ENCODE measurements at places on chromosomes 7 and 10.

GRCh38 chr7:94382132-94382531 lies 12.6 kb upstream of the COL1A2 start:
- no peak for DNase-seq

- DNase-seq: no peak
These were observed 44.4 kb downstream of the JAKMIP3 start for GRCh38 chr10:132110111-132110521.

DNA sequence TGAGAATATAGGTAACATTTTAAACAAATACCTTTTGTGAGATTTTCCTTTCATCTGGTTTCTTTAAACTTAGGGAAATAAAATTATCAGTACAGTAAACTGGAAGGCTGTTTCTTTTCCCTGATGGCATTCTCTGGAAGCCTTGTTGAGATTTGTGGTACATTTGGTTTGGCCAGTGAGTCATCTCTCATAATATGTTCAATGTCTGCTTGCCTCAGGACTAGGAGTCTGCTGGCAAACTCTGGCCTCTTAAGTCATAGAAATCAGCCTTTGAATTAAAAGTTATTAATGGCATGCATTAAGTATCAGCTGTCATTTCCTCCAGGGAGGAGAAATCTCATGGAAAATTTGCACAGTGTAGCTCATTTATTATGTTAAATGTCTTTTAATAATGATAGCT lies 316.6 kb upstream of the KIAA1217 start:
- no peak for DNase-seq

DNA sequence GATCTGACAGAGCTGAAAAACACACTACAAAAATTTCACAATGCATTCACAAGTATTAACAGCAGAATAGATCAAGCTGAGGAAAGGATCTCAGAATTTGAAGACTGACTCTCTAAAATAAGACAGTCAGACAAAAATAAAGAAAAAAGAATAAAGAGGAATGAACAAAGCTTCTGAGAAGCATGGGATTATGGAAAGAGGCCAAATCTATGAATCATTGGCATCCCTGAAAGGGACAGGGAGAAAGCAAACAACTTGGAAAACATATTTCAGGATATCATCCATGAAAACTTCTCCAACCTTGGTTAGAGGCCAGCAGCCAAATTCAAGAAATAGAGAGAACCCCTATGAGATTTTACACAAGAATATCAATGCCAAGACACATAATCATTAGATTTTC lies 804.8 kb upstream of the IGFBP3 start:
- no peak for DNase-seq

DNA sequence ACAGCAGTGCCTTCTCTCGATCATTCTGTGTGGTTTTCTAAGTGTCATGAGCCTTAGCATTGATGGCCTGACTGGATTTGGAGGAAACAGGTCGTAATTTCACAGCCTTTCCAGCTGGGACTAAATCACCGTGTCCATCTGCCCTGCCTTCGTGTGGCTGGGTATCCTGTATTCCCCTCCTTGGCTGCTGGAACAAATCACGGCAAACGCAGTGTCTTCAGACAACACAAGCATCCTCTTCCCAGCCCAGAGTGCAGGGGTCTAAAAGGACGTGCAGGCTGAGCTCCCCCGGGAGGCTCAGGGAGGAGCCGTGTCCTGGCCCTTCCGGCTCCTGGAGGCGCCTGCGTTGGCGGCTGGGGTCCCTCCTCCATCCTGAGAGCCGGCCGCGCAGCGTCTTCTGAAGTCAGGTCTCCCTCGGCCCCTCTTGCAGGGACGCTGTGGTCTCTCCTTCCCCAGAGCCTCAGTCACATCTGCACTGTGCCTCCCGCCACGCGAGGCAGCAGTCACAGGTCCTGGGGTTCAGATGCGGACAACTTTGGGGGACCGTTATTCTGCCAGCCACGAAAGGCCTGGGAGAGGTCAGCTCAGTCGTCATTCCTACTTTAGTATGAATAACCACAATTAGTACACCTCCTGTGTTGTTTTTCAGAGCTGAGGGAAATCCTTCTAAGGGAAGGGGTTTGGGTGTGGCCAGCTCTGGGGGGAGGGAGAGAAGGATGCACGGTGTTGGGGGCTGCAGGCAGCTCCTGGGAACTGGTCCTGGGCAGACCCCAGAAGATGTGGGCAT lies 41.1 kb downstream of the FAM20C start:
- no peak for DNase-seq

DNA sequence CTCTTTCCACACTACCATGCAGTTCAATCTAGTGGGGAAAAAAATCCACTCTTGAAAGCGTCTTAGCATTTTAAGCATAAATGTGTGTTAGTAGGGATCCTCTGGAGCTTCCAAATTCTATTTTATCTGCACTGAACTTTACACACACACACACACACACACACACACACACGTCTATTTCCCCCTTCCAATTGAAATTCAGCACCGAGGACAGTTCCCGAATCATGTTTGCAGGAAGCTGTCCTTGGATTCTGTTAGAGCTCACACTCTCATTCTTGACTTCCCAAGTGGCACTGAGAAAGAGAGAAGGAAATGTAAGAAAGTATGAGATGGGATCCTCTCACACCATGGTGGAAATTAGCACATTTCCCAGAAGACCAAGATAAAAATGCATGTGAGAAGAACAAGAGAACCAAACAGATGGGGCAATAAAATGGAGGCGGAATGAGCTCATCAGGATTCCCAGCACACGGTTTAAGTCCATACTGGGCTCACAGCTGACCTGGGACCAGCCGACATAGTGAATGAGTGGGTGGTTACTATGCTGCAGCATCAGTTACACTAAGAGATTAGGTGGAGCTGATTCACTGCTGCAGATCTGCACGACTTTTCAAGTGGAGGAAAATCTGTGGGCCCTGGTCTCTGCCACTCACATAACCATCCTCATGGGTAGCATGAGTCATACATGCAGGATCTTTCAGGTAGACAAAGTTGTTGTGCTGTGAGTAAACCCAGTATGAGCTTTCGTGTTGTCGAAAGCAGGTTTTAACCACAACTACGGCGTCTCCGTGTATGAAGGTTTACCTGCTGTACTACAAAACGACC lies 3.3 kb upstream of the NPTX2 start:
- no peak for DNase-seq

GRCh38 chr7:104950754-104951153 lies 63.3 kb upstream of the KMT2E start:
- no peak for DNase-seq

GRCh38 chr7:47946581-47947354 lies 1.5 kb downstream of the PKD1L1 start:
- DNase-seq: no peak

DNA sequence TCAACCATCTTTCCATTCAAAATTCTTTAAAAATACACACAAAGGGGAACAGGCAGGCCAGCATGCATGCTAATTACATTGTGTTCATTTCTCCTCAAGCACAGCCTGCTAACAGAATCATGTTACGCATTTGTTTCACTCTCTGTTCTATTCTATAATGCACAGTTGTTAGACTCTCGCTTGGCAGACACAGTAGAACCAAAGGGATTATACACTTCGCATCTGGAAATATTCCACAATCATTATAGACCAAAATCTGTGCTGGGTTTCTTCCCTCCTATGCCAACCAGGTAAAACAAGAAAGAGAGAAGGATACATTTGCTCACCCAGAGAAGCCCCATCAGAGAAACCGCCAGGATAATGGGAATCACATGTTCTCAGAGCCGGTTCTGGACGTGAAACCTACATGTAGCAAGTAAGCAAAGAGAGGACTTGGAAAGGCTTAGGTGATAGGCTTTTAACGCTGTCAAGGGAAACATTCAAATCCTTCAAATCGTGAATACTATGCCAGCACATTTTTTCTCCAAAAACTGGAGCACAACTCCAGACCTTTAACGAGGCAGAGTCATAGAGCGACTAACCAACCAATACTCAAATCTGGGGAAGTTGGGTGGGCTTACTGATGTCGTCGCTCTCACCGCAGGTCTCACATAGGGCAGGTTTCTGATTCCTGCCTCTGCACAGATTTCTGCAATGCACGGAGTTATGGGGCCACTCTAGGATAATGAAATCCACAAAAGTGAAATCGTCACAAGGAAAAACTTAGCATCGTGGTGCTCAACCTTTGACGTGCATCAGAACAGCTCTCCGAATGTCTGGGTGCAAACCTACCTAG lies 380.5 kb upstream of the AUTS2 start:
- no peak for DNase-seq

DNA sequence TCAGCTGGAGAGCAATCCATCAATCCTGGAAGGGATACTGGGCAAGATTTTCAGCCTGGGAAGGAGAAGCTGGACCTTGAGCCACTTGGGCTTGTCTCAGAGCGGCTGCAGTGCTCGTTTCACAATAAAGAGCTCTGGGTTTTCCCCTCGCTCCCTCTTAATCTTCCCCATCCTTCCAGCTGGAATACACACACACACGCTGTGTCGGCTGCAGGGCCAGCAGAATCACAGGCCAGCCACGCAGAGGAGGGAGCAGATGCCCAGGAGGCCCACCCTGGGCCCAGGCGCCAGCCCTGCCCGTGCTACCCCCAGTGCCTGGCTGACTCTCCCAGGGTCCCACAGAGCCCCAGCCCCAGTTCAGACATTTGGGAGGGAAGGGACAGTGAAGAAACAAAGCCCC lies 255.1 kb downstream of the TNS3 start:
- DNase-seq: no peak

GRCh38 chr7:129191272-129191671 lies 2.8 kb downstream of the SMO start:
- DNase-seq: no peak

- no peak for DNase-seq
These were observed 237.3 kb downstream of the AHR start for GRCh38 chr7:17535776-17536175.

DNA sequence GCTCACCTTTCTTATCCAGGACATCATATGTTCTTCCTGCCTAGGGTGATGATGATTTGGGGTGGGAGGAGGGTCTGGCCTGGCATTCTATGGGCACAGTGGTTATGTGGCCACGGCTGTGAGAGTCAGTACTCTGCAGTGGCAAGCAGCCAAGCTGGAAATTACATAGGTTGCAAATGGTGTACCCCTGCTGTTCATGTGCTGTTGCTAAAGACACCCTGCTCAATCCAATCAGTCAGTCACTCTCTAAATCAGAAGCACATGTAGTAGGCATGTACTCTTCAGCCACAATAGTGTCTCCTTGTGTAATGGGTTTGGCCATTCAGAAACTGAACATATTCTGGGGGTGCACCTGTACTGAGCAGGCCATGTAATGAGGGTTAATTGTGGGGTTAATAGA lies 449.1 kb upstream of the ANKRD30A start:
- DNase-seq: no peak

DNA sequence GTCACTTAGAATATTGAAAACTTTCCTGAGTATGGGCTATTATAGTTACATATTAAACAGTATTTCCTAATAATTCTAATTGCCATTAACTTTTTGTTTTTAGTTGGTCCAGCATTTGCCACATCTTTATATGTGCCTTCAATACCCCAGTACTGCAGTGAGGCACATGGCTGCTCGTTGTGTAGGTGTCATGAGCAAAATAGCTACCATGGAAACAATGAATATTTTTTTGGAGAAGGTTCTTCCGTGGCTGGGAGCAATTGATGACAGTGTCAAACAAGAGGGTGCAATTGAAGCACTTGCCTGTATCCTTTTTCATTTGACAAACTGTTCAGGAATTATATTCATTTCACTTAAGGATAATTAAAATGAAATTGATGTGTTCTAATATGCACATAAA lies 72.7 kb downstream of the BTAF1 start:
- DNase-seq: no peak

- DNase-seq: no peak
These were observed 447.2 kb downstream of the INHBA start for GRCh38 chr7:41255716-41256115.

GRCh38 chr7:17405786-17406185 lies 107.3 kb downstream of the AHR start:
- no peak for DNase-seq

- DNase-seq: no peak
These were observed 15.8 kb downstream of the MET start for GRCh38 chr7:116687801-116688201.

DNA sequence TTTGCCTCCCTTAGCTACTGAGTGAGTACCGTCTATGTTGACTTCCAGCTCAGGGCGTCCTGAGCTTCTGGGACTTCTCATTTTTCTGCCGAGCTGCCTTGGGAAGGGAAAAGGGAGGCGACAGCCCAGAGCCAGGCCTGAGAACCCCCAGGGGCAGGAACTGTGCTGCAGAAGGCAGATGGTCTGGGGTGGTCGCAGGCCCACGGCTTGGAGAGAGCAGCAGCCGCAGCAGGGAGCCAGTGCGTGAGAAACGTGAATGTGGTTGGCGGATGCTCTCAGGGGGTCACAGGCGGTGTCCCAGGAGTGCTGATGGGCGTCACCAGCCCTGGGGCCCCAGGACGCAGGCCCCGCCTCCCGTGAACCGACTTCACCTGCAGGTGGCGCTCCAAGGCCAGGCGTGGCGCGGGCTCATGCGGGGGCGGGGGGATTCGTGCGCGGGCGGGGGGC lies 9.2 kb upstream of the PWWP2B start:
- peak; percentile 65 for DNase-seq

- DNase-seq: no peak
These were observed 48.6 kb upstream of the PDGFA start for GRCh38 chr7:568031-568951.

DNA sequence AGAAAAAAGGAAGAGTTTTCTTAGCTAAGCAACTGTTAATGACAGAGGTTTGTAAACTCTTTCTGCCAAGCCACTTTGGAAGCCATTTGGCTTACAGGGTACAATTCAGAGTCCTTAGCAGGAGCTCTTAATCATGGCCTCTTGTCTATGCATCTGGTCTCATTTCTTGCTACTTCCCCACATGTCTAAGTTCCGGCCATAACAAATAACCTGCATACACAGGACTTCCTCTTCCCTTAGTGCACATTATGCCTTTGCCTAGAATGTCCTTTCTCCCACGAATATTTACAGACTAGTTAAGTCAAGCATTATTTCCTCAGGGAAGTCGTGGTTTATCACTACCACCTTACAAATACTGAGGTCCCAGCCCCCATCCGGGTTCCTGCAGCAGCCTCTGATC lies 8.6 kb upstream of the UPF2 start:
- no peak for DNase-seq

- DNase-seq: no peak
These were observed 121.3 kb downstream of the ADCY1 start for GRCh38 chr7:45695249-45695995.

- no peak for DNase-seq
These were observed 38.8 kb upstream of the PDZD8 start for GRCh38 chr10:117413928-117414618.

DNA sequence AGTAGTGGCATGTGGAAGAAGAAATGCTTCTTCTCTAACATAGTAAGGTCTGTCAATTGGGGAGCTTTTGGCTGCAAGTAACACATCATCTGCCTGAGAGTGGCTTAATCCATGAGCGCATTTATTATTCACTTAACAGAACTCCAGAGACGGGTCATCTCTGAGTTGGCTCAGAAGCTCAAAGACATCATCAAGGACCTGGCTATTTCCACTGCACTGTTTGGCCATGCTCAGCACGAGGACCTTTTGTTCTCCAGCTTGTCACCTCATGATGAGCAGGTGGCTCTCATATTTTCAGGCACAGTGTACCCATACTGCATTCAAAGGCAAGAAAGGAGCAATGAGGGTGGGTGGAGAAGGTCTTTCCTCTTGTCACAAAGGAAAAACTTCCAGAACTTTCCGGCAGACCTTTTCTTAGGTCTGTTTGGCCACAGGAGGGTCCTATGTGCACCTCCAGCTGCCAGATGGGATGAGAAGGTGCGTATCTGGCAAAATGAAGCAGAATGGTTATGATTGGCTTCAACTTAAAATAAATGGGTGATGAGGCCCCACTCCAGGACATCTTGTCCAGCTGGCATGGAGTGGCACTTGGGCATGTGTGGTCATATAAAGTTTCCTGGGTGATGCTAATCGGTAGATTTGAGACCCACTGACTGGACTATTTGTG lies 55.6 kb upstream of the SHH start:
- DNase-seq: no peak

Data from activated T-cell treated with anti-CD3 and anti-CD28 coated beads for 4 hours (primary cell).